ENCODE measurements at places on chromosomes 7 and 10. TPM values are rescaled to one million over a fixed set of nuclear protein-coding genes. Genes with fewer than 3 reads are reported as not detected.

The SMARCD3 gene
- 5.2 TPM for total RNA-seq

The KIAA1217 gene
- total RNA-seq, result 10.9 TPM

The FKBP6 gene
- not detected for total RNA-seq

The MSS51 gene
- total RNA-seq, result 1.6 TPM

The DDC gene
- not detected for total RNA-seq

The DENND2A gene
- 0.19 TPM for total RNA-seq

The PLPP4 gene
- 1.6 TPM for total RNA-seq

The CPN1 gene
- not detected for total RNA-seq

The CUEDC2 gene
- 40.4 TPM for total RNA-seq

The PGAM1 gene
- total RNA-seq, result 491 TPM

The NUTM2A gene
- 0.48 TPM for total RNA-seq

The MYPN gene
- total RNA-seq, result under 0.01 TPM

The JAKMIP3 gene
- not detected for total RNA-seq

The CXCL12 gene
- 6.5 TPM for total RNA-seq

The FOXP2 gene
- 8.5 TPM for total RNA-seq

The HTR7 gene
- under 0.01 TPM for total RNA-seq

The NAT16 gene
- total RNA-seq, result not detected

The ASAH2B gene
- 5.3 TPM for total RNA-seq

The PRSS2 gene
- 0.98 TPM for total RNA-seq

The NUTM2B gene
- 0.33 TPM for total RNA-seq

The HTRA1 gene
- 39.1 TPM for total RNA-seq

The SPDYE5 gene
- not detected for total RNA-seq

The PAX4 gene
- not detected for total RNA-seq

The PAX2 gene
- not detected for total RNA-seq

The NUTM2D gene
- 1.4 TPM for total RNA-seq

The AGBL3 gene
- 1.9 TPM for total RNA-seq

The STEAP2 gene
- 2.3 TPM for total RNA-seq

The SDHAF3 gene
- total RNA-seq, result 3.4 TPM

The ADCYAP1R1 gene
- 0.19 TPM for total RNA-seq

The CPA2 gene
- not detected for total RNA-seq

The GGCT gene
- total RNA-seq, result 22.1 TPM

The EFCAB10 gene
- total RNA-seq, result 0.29 TPM

The PRSS37 gene
- not detected for total RNA-seq

The ABCB4 gene
- not detected for total RNA-seq

The OR6B1 gene
- total RNA-seq, result not detected

The ITPRID1 gene
- not detected for total RNA-seq

The MSMB gene
- total RNA-seq, result not detected

The OR6V1 gene
- total RNA-seq, result not detected

The MOGAT3 gene
- not detected for total RNA-seq

The GPR141 gene
- total RNA-seq, result not detected

The EN2 gene
- not detected for total RNA-seq

The JCAD gene
- 61.6 TPM for total RNA-seq

The TEX47 gene
- total RNA-seq, result not detected

The DYNC1I1 gene
- total RNA-seq, result 3.3 TPM

The LRRC18 gene
- not detected for total RNA-seq

The ACBD7 gene
- total RNA-seq, result 0.65 TPM

The SDK1 gene
- total RNA-seq, result 0.65 TPM

The CPA4 gene
- total RNA-seq, result 0.29 TPM

The CAMK2G gene
- 30.5 TPM for total RNA-seq

The MICALL2 gene
- 28.9 TPM for total RNA-seq

The ZNF239 gene
- 2.6 TPM for total RNA-seq

The ZNF365 gene
- total RNA-seq, result under 0.01 TPM

The GCK gene
- 0.19 TPM for total RNA-seq

The STARD3NL gene
- total RNA-seq, result 78.4 TPM

The METTL2B gene
- 35.6 TPM for total RNA-seq

The DRGX gene
- total RNA-seq, result not detected
